ENCODE measurements at places on chromosomes 1 and 21.

GRCh38 chr1:36256558-36257374 is 32.5 kb downstream of the THRAP3 start:
- no peak for DNase-seq

GRCh38 chr1:29853716-29854330 is 617.5 kb downstream of the PTPRU start:
- DNase-seq, result no peak

- DNase-seq, result no peak
Observed at GRCh38 chr1:97366984-97367383, 553.9 kb downstream of the DPYD start.

DNA sequence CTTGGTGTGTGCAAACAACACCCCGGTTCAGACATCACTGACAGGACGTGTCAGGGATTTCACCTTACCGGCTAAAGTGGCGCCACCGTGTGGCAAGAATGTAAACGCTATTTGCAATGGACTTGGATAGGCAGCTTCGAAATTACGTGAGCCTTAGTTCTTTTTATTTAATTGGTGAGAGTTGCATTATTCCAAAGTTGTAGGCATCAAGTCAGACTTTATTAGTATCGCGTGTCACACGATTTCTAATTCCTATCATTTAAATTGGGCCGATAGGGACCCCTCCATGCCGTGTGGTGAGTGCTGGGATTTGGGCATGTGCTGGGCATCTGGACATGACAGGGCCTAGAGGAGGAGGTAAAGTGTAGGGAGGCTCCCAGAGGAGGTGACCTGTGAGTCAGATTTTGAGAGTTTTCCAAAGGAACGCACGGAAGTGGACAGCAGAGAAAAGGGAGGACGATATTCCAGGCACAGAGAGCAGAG is 14.5 kb upstream of the CPT2 start:
- DNase-seq, result peak; percentile 79

- DNase-seq, result no peak
Observed at GRCh38 chr1:182602935-182603645, 1.1 kb downstream of the RGS16 start.

- DNase-seq, result peak; percentile 59
Observed at GRCh38 chr1:159879977-159880376, 17.5 kb upstream of the VSIG8 start.

DNA sequence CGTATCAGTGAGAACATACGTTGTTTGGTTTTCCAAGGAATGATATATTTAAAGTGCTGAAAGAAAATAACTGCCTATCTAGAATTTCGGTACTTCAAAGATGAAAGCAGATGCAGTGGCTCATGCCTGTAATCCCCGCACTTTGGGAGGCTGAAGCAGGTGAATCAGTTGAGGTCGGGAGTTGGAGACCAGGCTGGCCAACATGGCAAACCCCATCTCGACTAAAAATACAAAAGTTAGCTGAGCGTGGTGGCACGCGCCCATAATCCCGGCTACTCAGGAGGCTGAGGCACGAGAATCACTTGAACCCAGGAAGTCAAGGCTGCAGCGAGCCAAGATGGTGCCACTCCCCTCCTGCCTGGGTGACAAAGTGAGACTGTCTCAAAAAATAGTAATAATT is 16.4 kb downstream of the CD244 start:
- no peak for DNase-seq

DNA sequence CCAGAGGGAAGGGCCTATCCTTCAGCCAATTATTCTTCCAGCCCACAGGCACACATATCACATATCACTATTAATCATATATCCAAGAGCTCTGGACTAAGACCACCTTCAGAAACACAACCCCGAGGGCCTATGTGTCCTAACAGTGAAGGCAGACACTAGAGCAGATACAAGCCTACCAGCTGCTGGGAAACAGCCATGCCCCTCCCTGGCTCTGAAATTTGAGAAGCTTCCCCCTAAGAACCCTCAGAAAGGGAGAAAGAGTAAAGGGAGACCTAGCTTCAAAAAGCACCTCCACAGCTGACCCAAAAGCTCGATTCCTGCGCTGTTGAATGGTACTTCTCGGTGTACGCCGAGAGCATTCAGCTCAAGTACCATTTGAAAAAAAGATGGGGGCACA is 17.4 kb downstream of the CNN3 start:
- DNase-seq, result no peak

DNA sequence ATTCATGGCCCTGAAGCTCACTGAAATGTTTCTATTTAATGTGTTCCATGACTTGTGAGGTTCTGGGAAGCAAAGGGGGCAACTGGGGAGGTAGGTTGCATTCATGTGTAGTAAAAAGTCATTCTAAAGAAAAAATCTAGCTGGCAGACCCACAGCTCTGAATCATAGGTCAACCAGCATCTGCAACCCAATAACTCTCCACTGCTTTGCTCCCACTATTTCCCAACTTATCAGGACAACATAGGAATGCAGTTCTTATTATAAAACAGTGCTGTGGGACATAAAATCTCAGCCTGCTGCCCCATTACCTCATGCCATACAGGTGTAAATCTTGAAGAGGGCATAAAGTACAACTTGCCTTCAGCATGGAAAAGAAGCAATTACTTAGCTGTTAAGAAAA is 576.1 kb upstream of the PTBP2 start:
- no peak for DNase-seq

DNA sequence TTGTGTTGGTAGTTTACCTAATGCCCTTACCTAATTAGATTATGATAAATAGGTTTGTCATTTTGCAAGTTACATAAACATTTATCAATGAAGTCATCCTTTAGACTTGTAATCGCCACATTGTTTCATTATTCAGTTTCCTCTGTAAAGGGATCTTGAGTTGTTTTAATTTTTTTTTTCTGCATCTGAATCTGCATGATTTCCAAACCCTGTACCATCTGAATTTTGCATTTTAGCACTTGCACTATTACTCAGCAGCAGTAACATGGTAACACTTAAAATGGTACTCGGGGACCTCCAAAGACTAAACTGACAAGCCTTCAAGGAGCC is 12.4 kb downstream of the TARDBP start:
- no peak for DNase-seq

GRCh38 chr1:151594143-151594625 is 17.7 kb upstream of the SNX27 start:
- DNase-seq, result peak; percentile 54

DNA sequence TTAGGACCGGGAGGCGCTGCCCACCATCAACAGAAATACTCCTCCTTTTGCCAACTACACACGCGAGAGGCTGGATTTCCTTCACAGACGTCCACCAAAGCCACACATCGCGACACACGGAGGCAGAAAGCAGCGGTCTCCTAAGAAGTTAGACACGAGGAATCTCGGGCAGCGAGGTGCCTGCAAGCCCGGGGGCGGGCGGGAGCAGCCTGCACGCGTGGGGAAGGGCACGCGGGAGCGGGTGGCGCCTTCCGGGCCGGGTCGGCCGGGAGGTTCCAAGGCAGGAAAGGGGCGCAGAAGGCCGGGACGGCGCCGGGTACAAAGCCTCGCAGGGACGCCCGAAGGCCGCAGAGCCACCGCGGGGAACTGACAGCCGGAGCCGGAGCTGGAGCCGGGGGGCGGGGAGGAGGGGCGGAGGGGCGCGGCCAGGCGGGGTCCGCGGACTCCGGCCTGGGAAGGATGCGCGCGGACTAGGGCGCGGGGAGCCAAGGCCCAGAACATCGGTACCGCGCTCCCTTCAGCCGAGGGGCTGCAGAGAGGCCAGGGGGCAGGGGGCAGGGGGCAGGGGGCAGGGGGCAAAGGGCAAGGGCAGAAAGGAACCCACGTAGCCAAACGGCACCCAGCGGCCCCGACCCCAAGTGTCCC is 722 bp downstream of the NPHP4 start:
- DNase-seq, result peak; percentile 30

GRCh38 chr1:167714439-167715156 is 7.2 kb upstream of the MPZL1 start:
- peak; percentile 76 for DNase-seq

GRCh38 chr21:37829447-37829846 is 86.8 kb downstream of the KCNJ6 start:
- DNase-seq, result no peak

GRCh38 chr1:186841599-186841998 is 12.8 kb downstream of the PLA2G4A start:
- DNase-seq, result peak; percentile 24

DNA sequence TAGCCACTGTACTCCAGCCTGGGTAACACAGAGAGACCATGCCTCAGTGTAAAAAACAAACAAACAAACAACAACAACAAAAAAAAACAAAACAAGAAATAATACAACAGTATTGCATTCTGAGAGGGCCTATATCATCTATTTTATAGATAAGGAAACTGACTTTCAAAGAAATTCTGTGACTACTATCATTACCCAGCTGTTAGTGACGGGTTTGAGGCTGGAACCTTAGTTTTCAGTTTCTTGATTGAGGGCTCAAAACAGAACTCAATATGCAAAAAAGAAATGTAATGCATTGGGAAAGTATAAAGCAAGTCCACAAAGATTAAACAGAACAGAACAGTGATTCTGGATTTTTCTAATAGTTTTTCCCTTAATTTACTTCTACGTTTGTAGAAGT is 149.4 kb downstream of the NFIA start:
- no peak for DNase-seq

- DNase-seq, result peak; percentile 3
Observed at GRCh38 chr1:222171005-222171404, 376.9 kb downstream of the HHIPL2 start.

GRCh38 chr1:41615981-41616380 is 131.5 kb upstream of the EDN2 start:
- no peak for DNase-seq

- DNase-seq, result peak; percentile 89
Observed at GRCh38 chr1:109161858-109162606, 48.1 kb downstream of the ELAPOR1 start.

All from PC-9 (cell line).